Occipital lobe (tissue), 3 donors: ENCODE measurements at places on chromosomes 2 and 18. TPM values are rescaled to one million over a fixed set of nuclear protein-coding genes. Genes with fewer than 3 reads are reported as not detected.

The DCC gene
- 13.6 TPM for total RNA-seq

The BOK gene
- 22.8 TPM for total RNA-seq

The COMMD1 gene
- total RNA-seq = 37.3 TPM

The DNAJC5G gene
- not detected for total RNA-seq

The WNT6 gene
- total RNA-seq = not detected

The RNF149 gene
- total RNA-seq = 55.8 TPM
